ENCODE measurements at places on chromosomes 3 and 15. TPM values are rescaled to one million over a fixed set of nuclear protein-coding genes. Genes with fewer than 3 reads are reported as not detected.

DNA sequence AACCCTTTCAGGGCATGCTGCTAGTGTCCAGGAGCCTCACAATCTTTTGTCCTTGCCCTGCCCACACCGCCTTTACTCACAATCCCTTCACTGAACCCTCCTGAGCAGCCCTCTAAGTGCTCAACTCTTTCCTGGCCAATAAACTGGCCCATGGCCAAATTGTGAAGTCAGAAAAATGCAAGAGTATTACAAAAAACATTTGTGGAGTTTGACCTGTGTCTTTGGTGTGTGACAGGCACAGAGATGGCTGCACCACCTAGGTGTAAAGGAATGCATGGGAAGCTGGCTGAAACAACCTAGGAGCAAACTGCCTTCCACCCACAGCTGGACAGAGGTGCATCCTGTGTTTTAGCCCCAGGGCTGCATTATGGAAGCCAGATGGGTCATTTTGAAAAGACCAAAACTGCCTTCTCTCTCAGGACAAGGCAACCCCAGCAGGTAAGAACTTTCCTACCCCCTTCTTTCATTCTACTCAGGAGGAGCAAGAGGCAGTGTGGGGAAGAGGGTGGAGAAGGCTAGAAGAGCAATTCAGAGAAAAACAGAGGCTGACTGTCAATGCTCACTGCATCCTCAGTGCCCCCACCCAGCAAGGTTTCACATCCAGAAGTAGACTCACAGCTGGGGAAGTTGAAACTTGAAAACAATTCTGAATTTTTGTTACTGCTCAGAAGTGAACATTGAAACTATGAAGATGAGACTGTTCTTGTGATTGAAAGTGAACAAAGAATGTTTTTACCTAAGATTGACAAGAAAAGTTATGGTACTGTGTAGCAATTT, 78.6 kb downstream of the TRIM42 start:
- no peak for DNase-seq

DNA sequence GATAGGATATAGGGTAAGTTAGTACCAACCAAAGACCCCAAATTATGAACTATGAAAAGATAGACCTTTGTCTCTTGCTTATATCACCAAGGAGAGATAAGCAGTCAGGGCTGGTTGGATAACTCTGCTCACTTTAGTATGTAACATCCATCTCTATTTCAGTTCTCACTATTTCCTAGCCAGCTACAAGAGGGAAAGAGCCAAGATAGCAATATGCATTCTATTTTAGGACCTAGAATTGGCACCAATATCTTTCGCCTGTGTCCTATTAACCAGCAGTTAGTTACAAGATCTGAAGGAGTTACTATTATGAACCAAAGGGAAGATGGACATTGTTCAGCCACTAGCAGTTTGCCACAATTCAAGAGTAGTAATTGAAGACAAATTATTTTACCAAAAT, 457.5 kb downstream of the NSUN3 start:
- DNase-seq = no peak

DNA sequence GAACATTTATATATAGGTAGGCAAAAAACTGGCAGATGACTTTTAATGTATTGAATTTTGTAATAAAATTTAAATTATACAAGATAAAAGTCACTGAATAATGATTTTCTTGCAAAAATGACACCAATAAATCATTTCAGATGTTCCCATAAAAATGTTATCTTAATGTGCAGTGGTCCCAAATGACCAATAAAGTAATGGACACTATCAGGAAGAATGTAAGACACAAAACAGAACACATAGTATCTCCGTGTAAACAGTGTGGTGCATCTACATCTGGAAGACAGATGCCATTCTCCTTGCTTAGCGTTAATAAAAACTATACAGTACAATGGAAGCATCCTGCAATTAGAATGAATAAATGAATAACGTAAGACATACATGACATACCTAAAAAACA, 41.5 kb downstream of the FGF7 start:
- no peak for DNase-seq

DNA sequence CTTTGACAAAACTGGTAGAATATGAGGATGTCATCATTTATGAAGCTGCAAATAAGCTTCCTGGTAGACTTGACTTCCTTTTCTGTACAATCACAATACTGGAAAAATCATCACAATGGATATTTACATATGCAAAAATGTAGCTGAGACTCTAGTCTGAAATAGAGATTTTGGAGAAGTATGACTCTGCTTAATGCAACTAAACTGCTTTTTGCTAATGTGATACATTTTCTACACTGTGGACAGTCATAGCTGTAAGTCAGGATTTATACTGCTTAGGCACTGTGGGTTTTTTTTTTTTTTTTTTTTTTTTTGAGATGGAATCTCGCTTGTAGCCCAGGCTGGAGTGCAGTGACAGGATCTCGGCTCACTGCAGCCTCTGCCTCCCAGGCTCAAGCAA, 34.5 kb upstream of the ST3GAL6 start:
- DNase-seq = no peak

GRCh38 chr15:34520566-34520965, 62.9 kb downstream of the GOLGA8B start:
- DNase-seq = no peak

The GRAMD1C gene
- 0.39 TPM for polyA plus RNA-seq

DNA sequence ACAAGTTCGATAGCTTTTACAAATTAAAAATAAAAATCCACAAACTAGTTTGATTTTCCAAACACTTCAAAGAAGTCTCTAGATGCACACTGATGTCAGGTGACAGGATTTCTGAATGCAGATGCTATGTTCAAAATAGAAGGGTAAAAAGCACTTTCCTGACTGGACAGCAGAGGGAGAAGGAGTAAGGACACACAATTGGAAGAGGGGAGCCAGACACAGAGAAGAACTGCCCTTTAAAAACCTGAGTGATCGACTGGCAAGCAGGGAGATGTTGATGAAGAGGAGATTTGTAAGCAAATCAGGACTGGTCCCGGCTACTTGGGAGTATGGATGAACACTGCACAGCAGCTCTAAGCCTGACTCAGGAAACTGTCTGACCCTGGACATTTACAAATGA, 612.8 kb downstream of the MAGI1 start:
- DNase-seq = no peak

The PLOD2 gene
- not detected for polyA plus RNA-seq

GRCh38 chr15:78768096-78768495, 43.2 kb downstream of the ADAMTS7 start:
- DNase-seq = no peak

DNA sequence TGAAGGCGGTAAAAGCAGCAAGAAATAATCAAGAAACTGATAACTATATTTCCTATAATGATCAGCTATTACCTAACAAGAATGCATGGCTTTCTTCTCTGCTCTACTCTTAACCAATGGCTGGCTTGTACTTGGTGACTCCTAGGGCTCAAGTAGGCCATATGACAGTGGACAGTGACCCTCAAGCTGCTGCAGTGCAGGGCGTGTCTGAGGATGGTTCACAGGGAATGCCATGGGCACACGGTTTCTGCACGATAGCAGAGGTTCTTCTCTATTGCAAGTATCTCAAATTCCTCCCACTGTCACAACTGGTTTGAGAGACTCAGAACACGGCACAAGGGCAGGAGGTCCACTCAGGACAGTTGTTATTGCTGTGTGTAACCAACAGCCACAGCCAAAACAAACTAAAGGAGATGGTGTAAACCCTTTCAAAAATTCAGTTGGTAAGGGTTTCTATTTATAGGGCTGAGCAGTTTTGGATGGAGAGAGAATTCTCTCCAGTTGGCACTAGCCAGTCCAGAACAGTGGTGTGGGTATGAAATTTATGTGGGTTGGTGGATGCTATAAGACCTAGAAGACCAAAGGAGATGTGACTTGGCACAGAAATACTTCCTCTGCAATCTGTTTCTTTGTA, 103.2 kb upstream of the ST8SIA2 start:
- DNase-seq = no peak

- no peak for DNase-seq
Observed at GRCh38 chr15:41004490-41004889, 51.2 kb downstream of the CHAC1 start.

The CFAP100 gene
- not detected for polyA plus RNA-seq

DNA sequence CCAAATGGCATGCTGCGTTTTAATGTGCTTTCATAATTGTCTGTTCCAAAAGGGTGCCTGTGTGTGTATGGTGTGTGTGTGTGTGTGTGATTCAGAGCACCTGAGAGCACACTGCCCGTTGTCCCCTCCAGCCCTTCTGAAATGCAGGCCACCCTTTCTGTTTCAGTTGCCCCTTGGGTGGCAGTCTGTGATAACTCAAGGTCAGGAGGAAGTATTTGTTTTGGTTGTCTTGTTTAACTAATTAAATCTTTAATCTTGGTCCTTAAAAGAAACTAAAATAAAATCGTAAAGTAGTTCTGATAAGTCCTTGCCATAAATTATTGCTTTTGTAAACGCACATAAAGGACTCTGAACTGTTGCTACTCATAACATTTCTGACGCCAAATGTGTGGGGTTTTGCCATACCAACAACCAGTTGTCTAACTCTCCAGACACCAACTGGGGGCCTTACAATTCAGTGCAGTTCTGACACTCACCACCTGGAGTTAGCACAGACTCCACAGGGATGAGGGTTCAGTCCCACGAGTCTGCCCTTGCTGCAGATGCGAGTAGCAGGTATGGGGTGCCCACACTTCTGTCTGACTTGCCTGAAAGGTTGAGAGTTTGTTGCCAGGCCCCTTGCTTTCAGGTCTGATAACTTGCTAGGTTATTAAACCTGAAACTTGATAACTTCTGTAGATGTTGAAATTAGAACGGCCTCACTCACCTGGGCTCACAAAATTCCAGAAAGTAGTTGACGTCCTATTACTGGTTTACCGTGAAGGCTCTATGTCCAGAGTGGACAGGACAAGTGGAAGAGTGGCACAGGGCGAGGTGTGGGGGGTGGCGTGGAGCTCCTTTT, 157.3 kb downstream of the IGF1R start:
- DNase-seq = no peak

The ILDR1 gene
- polyA plus RNA-seq = not detected

The TM4SF4 gene
- not detected for polyA plus RNA-seq

The CHDH gene
- not detected for polyA plus RNA-seq

GRCh38 chr15:67126551-67127330, 61.3 kb downstream of the SMAD3 start:
- DNase-seq = no peak

- no peak for DNase-seq
Observed at GRCh38 chr15:99502182-99502581, 63.6 kb upstream of the MEF2A start.

The ROBO2 gene
- not detected for polyA plus RNA-seq

- no peak for DNase-seq
Observed at GRCh38 chr3:183473969-183474368, 45.5 kb upstream of the MCF2L2 start.

GRCh38 chr3:55189359-55189801, 261.5 kb upstream of the LRTM1 start:
- DNase-seq = no peak

DNA sequence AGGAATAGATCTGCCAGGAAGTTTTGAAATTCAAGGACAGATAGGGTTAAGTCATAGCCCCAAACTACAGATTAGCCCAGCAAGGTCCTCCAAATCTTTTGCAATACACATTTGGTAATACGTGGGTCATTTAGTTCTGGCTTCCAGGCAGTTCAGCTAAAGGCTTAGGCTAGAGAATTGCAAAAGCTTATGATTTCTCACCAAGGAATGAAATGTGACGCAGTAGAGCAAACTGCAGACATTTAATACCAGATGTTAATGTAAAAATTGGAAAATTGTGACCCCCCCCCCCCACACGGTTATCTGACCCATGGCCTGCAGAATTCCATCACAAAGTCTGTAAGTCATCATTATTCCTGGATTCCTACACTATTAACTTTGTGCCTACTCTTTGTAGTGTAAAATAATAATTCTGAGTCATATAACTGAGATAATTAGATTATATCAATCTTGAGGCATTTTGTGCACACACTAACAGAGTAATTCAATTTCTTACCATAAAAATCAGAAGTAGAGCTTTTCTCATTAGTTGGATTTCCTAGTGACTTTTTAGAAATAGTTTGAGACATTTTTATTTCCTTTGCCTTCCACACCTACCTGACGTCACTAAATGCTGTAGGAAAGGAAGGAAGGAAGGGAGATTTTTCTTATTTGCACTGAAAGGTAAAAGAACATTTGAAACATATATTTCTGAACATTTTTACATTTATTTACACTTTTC, 235.2 kb downstream of the DTWD1 start:
- no peak for DNase-seq

Data from naive thymus-derived CD8-positive, alpha-beta T cell (primary cell).